ENCODE measurements at places on chromosomes 7 and 10.

DNA sequence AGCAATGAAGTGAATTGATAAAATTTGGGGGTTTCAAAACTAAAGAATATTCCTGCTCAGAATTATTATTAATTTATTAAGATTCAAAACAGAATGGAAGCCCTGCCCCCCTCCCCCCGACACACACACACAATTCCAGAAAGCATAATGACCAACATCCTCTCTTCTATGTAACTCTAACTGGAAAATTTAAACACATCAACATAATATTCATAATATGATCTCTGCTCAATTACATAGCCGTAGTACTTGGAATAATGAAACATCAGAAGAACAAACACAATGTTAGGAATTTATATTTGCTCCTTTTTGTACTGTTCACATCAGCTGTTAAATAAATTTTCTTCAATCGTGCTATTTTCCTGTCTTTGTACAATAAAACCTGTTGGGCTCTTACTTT is 20.8 kb downstream of the PCLO start:
- no peak for DNase-seq

DNA sequence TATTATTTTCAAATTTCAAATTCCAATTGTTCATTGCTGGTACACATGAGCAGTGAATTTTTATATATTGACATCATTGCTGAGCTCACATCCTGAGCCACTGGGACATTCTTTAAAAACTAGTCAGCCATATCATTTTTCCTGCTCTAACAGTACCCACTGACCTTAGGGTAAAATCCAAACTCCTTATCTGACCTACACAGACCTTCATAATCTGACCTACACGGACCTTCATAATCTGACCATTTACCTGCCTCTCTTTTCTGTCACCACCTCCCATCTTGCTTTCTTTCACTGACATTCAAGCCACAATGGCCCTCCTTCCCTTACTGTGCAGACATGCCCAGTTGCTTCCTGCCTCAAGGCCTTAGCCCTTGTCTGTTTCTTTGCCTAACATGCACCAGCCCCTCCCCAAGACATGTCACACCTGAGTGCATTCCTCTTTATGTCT is 16.1 kb upstream of the CUZD1 start:
- no peak for DNase-seq

- no peak for DNase-seq
Observed at GRCh38 chr10:129703287-129704137, 236.5 kb downstream of the MGMT start.

DNA sequence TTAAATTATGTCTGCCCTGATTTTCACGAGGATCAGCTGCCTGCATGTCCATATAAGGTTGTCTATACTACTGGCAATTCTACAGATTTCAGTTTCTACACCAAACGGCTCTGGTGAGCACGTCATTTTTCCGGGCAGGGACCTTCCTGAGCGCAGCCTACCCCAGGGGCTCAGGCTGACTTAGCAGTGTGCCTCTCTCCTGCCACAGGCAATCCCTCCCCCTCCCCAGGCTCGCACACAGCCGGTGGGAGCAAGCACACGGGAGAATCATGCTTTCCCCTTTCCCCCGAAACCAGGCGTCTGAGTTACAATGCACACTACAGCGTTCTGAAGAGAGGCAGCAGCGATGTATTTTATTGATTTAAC is 1.7 kb downstream of the KLF6 start:
- DNase-seq, result no peak

DNA sequence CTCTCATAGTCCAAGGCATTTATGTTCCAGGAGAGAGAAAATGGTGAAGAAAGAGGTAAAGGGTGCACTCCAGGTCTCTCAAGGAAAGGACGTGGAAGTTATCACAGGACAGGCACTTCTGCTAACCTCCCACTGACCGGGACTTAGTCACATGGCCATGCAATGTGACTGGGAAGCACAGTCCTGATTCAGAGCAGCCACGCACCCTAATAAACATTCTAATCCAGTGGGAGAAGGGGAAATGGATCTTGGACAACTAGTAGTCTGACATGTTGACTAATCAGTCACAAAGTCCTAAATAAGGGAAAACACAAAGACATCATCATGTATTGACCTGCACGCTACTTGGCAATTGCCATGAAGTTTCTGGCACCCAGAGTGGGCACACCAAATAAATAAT is 417.5 kb upstream of the ZMIZ1 start:
- DNase-seq, result no peak

DNA sequence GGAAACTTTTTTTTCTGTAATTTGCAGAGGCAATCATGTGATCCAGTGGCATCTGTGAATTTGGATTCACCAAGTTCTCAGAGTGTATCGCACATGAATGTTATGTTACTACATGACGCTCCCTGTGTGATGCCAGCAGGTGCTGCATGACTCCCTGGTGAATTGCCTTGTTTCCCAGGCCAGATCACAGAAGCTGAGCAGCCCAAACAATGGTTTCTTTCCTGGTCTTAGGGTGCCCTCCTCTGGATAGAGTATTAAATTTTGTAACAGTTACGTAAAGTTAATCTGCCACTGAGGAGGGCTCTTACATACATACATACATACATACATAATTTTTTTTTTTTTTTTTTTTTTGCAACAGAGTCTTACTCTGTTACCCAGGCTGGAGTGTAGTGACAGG is 3.6 kb downstream of the ZSCAN21 start:
- DNase-seq, result no peak

DNA sequence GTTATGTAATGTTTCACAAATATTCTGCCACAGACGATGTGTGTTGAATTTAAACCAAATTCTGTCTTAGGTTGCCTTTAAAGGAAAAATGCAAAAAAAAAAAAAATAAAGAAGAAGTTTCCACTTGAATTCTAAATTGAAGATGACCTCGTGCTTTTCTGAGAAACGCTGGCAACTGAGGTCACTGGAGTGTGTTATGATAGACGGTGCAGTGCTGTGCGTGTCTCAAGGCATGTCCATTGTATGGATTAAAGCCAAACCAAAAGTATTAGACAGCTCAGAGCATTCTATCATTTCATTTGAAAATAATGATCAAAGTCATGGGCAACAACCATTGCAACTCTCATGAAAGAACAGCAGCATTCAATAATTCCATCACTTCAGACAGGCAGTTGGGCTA is 483.9 kb downstream of the GRM8 start:
- no peak for DNase-seq
